ENCODE measurements at places on chromosomes 5 and 9.

DNA sequence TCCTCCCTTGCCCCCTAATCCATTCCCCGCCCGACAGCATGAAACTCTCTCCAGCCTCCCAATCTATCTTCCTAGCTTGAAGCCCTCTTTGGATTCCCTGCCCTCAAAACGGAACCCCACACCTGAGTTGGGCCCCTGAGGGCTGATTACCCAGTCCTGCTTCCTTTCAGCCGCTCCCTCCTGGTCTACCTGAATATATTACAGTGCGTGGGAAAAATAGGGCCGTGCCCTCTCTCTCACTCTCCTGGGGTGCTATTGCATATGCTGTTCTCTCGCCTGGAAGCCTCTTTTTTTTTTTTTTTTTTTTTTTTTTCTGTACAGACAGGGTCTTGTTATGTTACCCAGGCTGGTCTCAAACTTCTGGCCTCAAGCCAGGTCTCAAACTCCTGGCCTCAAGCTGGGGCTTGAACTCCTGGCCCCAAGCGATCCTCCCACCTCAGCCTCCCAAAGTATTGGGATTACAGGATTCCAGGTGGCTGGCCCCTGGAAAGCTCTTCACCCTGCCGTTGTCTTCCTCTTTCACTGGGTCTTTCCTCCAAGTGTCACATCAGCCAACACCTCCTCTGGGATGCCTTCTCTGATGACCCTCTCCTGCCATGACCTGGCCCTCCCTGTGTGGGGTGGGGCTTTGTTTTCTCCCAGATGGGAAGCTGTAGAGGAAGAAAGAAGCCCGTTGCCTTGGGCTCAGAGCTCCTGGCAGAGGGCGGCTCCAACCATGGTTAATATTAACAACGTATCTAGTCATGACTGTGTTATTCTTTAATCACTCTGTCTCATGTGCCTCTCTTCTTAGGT lies 8.2 kb downstream of the DNM1 start:
- H3K4me3 ChIP-seq = no peak overlapping the region
- H3K27me3 ChIP-seq = 0 out of 2 replicates have a peak, but pooled peaks cover 2% of the 10 kb centered on the region
- peak overlapping the region; percentile 61 for H3K27ac ChIP-seq
- no peaks in the 10 kb centered on the region for H3K36me3 ChIP-seq
- DNase-seq = no peak

DNA sequence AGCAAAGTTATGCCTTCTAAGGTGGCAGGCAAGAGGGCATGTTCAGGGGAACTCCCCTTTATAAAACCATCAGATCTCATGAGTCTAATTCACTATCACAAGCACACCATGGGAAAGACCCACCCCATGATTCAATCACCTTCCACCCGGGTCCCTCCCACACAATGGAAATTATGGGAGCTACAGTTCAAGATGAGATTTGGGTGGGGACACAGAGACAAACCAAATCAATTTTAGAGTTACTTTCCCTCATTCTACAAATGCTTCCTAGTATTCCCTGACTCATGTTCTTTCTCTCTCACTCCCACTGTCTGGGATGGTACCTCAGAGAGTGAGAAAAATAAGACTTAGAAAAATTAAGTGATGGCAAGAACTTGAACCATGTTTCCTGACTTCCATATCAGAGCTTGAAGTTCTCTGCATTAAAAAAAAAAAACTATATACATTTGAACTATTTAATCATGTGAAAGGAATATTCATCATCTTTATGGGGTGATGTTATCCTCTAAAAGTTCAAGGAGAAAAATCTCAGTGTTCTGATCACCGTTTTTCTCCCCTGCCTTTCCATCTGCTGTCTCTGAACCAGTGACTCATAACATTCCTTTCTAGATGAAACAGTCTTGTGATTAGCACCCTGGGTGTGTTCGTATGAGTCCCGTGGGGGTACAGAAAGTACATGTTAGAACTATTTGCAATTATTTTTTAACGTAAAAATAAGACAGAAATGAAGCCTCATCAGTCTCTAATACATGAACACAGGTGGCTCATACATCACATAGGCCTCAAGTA lies 282.9 kb downstream of the SLF1 start:
- H3K4me3 ChIP-seq = peak overlapping the region; percentile 49
- H3K4me1 ChIP-seq = peaks cover 13% of the 10 kb centered on the region
- H3K36me3 ChIP-seq = no peaks in the 10 kb centered on the region
- peaks cover 2% of the 10 kb centered on the region for H3K27me3 ChIP-seq
- peak overlapping the region; percentile 46 for H3K27ac ChIP-seq

GRCh38 chr5:6235726-6236125 lies 142.6 kb downstream of the MED10 start:
- no peaks in the 10 kb centered on the region for H3K27me3 ChIP-seq
- H3K36me3 ChIP-seq = no peaks in the 10 kb centered on the region
- H3K4me3 ChIP-seq = no peak overlapping the region
- no peak overlapping the region for H3K27ac ChIP-seq

DNA sequence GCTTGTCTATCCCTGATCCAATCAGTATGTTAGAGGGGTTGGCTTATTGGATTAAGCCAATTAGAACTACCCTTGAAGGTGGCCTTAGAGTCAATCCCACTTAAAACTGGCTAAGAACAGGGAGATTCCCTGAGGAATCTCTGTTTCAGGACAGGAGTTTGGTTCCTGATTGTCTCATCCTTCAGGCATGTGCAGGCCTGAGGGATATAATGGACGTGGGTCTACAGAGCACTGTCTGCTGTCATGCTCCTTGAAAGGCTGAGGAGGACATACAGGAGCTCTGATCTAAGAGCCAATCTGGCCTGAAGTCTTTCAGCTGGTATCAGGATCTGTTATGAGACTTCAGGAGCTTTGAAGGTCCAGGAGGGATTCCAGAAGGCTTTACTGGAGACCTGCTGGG lies 36.2 kb upstream of the PRXL2C start:
- H3K4me3 ChIP-seq = no peak overlapping the region
- no peaks in the 10 kb centered on the region for H3K4me1 ChIP-seq
- DNase-seq = no peak
- no peaks in the 10 kb centered on the region for H3K36me3 ChIP-seq
- no peak overlapping the region for H3K27ac ChIP-seq

GRCh38 chr5:134149571-134150303 lies 27.0 kb downstream of the SKP1 start:
- H3K4me1 ChIP-seq = peaks cover 46% of the 10 kb centered on the region
- no peak overlapping the region for H3K4me3 ChIP-seq
- H3K36me3 ChIP-seq = peaks cover 31% of the 10 kb centered on the region
- H3K27ac ChIP-seq = peak overlapping the region; percentile 47

DNA sequence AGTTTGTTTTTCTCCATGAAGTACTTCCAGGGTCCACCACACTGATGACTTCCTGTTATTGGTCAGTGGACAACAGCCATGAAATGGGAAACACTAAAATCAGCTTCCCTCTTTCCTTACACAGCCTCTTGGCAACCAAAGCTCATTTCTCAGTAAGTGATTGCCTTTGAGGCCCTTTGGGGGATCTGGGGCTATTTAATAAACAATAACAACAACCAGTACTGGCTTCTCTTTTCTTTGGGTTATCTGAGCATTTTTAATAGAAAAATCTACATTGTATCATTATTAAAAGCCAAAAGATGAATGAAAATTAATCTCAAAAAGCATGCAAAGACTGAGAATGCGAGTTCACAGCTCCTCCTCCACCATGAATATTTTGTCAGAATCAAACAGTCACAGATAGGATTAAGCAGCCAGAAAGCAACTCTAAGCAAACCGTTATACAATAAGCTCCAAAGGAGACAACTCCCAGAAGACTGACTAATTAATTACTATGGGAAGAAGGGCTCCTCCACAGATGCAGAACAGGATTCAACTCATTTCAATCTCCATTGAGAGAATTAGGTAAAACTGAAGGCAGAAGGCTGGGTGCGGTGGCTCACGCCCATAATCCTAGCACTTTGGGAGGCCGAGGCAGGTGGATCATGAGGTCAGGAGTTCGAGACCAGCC lies 68.3 kb downstream of the SERINC5 start:
- H3K27me3 ChIP-seq = peaks cover 4% of the 10 kb centered on the region
- no peak for DNase-seq
- peak overlapping the region; percentile 61 for H3K27ac ChIP-seq
- peaks cover 11% of the 10 kb centered on the region for H3K36me3 ChIP-seq
- no peak overlapping the region for H3K4me3 ChIP-seq

DNA sequence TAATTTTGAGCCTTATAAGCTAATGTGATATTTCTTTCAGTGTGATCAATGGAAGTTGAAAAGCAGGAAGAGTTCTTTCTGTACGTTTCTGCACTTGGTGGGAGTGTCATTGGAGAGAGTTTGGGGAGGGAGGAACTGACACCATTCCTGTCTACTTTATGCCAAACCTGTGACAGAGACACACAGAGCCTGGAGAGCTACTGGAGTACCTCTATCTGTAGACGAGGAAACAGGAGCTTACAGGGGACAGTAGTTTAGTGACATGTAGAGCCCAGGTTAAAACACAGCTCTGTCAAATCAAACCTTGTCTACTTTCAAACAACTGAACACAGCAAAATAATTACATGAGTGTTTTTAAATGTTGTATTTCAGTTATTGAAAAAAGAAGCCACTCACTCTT lies 103.6 kb downstream of the PDE4D start:
- H3K36me3 ChIP-seq = no peaks in the 10 kb centered on the region
- no peak for DNase-seq
- H3K27me3 ChIP-seq = peaks cover 2% of the 10 kb centered on the region
- no peak overlapping the region for H3K4me3 ChIP-seq

- H3K36me3 ChIP-seq = no peaks in the 10 kb centered on the region
- no peaks in the 10 kb centered on the region for H3K27me3 ChIP-seq
- no peak for DNase-seq
- no peak overlapping the region for H3K4me3 ChIP-seq
These were observed 109.9 kb downstream of the RFX3 start for GRCh38 chr9:3415906-3416305.

DNA sequence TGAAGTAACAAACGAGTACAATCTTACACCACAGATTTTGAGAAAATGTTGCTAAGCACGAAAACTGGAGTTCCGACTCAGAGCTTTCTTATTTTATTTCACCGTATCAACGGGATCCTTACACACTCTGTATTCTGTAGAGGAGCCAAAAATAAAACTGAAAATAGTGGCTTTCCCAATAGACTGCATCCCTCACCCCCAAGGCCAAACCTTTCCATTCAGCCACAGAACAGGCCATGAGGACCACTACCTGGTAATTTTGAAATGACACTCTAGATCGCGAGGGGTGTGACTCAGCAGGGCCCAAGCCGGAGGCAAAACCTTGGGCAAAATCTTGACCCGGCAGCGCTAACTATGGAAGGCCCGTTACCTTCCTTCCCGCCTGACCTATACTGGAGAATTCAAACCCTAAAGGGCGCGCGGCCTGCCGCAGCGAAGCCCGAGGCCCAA lies 432 bp downstream of the HSPA9 start:
- H3K36me3 ChIP-seq = peaks cover 31% of the 10 kb centered on the region
- peak overlapping the region; percentile 100 for H3K27ac ChIP-seq
- peaks cover 29% of the 10 kb centered on the region for H3K4me1 ChIP-seq
- H3K27me3 ChIP-seq = peaks cover 9% of the 10 kb centered on the region
- DNase-seq = no peak

DNA sequence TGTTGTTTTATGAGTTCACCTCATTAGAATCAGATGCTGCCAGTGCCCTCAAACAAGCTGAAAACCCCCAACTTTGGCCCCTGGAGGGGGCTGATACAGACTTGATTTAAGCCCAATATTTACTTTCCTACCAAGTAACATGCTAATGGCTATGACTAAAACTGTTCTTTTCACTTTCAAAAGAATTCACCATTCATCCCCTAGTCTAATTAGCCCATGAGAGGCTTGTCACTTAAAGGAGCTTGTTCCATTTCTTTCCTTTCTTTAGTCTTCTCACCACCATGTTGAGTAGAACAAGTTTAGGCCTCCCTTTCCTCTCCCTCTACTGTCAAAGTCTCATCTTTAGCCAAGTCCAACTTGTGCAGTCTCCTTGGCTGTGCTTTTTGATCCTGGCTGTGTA lies 50.4 kb downstream of the EPB41L4B start:
- no peaks in the 10 kb centered on the region for H3K4me1 ChIP-seq
- DNase-seq = no peak
- H3K36me3 ChIP-seq = peaks cover 8% of the 10 kb centered on the region
- no peak overlapping the region for H3K4me3 ChIP-seq
- no peak overlapping the region for H3K27ac ChIP-seq
- peaks cover 34% of the 10 kb centered on the region for H3K27me3 ChIP-seq

- H3K4me1 ChIP-seq = peaks cover 33% of the 10 kb centered on the region
- peak overlapping the region; percentile 25 for H3K4me3 ChIP-seq
- peak; percentile 98 for DNase-seq
- H3K27me3 ChIP-seq = peaks cover 10% of the 10 kb centered on the region
- no peaks in the 10 kb centered on the region for H3K36me3 ChIP-seq
These were observed 45.6 kb downstream of the COL15A1 start for GRCh38 chr9:98989036-98990000.

- no peaks in the 10 kb centered on the region for H3K36me3 ChIP-seq
- H3K4me3 ChIP-seq = no peak overlapping the region
- H3K4me1 ChIP-seq = no peaks in the 10 kb centered on the region
- no peak overlapping the region for H3K27ac ChIP-seq
- no peak for DNase-seq
These were observed 158.3 kb downstream of the FAM174A start for GRCh38 chr5:100693481-100693880.

DNA sequence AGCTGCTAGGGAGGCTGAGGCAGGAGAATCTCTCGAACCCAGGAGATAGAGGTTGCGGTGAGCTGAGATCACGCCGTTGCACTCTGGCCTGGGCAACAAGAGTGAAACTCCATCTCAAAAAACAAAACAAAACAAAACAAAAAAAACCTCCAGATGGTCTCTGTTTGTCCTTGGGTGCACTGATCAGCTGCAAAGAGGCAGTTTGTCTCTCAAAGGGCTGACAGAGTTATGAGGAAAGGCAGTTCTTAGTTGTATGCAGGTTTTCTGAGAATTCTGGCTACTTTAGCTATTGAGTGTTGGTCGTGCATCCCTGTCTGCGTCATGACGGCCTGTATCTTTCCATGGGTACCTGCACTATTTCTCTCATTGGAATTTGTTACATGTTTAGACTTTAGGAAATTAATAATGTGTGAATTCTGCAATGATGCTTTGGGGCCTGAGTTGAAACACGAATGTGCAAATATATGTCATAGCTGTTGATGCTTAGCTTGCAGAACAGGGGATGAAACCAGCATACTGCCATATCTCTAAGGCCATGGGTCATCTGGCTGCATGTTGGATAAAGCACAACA lies 18.2 kb downstream of the OR2S2 start:
- no peak overlapping the region for H3K27ac ChIP-seq
- no peaks in the 10 kb centered on the region for H3K27me3 ChIP-seq
- peaks cover 8% of the 10 kb centered on the region for H3K36me3 ChIP-seq
- no peak for DNase-seq
- peaks cover 74% of the 10 kb centered on the region for H3K4me1 ChIP-seq

- DNase-seq = no peak
- H3K27ac ChIP-seq = no peak overlapping the region
- no peak overlapping the region for H3K4me3 ChIP-seq
- H3K27me3 ChIP-seq = peaks cover 11% of the 10 kb centered on the region
- no peaks in the 10 kb centered on the region for H3K36me3 ChIP-seq
These were observed 55.3 kb downstream of the GADD45G start for GRCh38 chr9:89659891-89660685.

GRCh38 chr5:173397516-173397915 lies 69.3 kb upstream of the STC2 start:
- H3K36me3 ChIP-seq = no peaks in the 10 kb centered on the region
- H3K4me1 ChIP-seq = peaks cover 17% of the 10 kb centered on the region
- H3K4me3 ChIP-seq = no peak overlapping the region
- no peak for DNase-seq
